ENCODE measurements at places on chromosomes 7 and 10.

DNA sequence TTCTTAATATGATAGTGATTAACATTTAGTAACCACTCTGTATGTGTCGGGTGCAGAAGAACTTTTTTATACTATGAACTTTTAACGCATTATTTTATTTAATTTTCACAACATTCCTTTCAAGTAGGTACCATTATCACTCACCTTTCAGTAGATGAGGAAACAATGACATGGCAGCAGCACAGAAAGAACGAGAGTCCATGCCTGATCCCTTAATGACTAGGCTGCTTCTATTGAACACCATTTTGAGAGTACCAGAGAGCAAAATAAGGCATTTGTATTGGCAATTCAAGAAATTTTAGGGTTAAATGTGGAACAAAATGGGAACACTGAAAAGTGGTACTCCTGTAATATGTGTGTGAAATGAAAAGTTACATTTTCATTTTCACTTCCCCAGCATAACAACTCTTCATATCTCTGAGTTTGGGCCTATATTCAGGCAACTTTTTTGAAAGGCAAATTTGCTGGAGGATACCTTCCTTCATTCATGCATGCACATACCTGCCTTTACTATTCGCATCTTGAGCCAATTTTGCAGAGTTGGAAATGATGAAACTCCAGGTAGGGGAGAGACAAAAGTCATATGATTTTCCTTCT is 12.8 kb downstream of the LRRN3 start:
- DNase-seq = no peak

- peak; percentile 27 for DNase-seq
Measured at GRCh38 chr7:156095908-156096539, 283.8 kb upstream of the SHH start.

GRCh38 chr7:116290740-116291139 is 80.4 kb downstream of the TES start:
- DNase-seq = no peak

DNA sequence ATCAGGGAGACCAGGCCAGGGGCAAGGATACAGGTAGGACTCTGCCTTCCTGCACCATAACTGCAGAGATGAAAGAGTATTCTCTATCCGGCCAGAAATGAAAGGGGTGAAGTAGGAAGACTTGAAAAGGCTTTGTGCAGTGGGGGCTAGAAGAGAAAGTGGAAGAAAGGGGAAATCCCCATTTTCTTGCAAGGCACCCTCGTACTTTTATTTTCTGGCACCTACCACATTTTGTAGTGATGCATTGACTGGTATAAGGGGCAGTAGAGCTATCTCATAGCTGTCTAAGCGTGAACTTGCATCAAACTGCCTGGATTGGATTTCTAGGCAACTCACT is 752 bp upstream of the CAMK2G start:
- DNase-seq = no peak

DNA sequence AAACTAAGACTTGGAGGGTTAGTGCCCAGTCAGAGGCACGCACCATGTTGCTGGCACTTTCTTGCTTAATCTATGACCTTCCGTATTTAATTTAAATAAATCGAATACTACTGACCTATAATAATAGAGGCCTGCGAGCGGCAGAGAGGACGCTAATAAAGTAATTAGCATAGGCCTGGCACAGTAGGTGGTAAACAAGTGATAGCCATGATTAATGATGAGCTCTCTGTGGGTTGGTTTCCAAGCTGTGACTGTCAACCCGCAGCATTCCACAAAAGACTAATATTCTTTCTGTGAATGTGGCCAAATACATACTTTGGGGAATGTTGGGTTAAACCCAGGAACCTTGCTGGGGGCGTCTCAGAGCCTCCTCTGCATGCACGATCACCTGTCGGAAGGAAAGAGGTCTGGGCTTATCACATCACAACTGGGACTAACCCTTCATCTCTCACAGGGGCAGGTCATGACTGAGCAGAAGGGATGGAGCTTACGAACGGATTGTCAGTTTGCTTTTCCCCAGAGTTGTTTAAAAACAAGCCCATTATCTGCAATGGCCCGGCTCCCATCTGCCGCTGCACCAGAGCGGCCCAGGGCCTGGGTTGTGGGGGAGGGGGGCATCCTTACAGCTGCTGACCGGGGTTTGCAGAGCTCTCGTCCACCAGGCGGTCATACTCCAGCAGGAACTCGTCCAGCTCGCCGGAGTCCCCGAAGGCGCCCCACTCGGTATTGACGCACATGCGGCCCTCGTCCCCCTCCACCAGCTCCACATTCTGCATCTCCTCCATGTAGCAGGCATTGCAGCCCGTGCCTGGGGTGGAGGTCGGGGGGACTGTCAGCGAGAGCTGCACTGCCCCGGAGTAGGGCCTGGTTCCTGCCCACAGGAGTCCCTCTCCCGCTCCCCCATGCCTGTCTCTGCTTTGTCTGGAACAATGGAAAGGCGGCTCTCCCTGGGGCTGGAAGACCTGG is 6.2 kb upstream of the MYL7 start:
- peak; percentile 73 for DNase-seq

- DNase-seq = no peak
Measured at GRCh38 chr10:98167191-98167590, 32.7 kb downstream of the R3HCC1L start.

Data from tongue (tissue), 3 donors.